ENCODE measurements at places on chromosomes 3 and 15.

GRCh38 chr3:29899021-29899420 lies 618.1 kb downstream of the RBMS3 start:
- DNase-seq = no peak

DNA sequence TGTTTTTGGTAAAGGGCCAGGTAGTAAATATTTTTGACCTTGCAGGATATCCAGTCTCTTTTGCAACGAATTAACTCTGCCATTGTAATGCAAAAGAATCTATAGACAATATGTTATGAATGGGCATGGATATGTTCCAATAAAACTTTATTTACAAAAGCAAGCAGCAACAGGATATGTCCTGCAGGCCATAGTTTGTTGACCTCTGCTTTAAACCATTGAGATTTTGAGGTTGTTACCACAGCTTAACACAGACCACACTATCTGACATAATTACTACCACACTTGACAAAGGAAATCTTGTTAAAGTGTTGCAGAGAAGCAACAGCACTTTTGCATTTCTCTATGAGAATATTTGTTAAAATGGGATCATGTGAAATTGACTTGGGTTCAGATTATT lies 349.3 kb downstream of the ERC2 start:
- DNase-seq = no peak

- DNase-seq = no peak
Observed at GRCh38 chr3:40713795-40714194, 189.0 kb downstream of the ZNF621 start.

- no peak for DNase-seq
Observed at GRCh38 chr3:138441742-138442141, 7.3 kb downstream of the ESYT3 start.

- DNase-seq = no peak
Observed at GRCh38 chr3:61237858-61238257, 13.4 kb downstream of the FHIT start.

- no peak for DNase-seq
Observed at GRCh38 chr3:148911592-148911991, 46.5 kb downstream of the CPA3 start.

DNA sequence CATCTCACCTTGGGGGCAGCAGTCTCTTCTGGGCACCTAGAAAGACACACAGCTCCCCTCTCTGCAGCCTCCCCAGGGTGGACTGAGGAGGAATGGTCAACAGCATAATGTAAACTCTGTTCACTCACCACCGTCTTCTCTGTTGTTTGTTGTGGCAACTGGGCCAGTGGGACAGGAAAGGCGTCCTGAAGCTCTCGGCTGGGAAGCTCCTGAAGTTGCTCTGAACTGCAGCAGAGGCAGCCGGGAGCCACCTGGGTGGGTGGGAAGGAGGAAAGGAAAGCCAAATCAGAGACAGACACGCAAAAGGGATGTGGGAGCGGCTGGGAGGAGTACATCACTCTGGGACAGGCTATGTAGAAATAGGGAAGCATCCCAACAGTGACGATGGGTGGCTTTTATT lies 52.7 kb downstream of the MYLK start:
- no peak for DNase-seq

GRCh38 chr15:94052711-94053110 lies 178.7 kb upstream of the MCTP2 start:
- no peak for DNase-seq

DNA sequence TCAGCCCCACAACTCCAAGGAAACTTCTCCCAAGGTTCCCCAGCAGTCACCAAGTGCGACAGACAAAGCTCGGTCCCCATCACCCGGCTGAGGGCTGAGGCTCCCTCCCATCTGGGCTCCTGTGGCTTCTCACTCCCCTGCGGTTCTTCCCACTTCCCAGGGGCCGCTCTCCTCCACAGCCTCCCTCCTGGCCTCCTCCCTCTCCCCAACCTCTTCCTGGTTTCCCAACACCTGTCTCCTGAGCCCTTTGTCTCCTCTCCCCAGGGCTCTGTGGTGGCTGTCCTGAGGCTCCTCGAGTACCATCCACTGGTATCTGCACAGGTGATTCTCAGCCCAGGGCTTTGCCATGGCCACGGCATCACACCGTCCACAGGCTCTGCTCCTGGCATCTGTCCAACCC lies 113.2 kb upstream of the NSMCE3 start:
- no peak for DNase-seq

DNA sequence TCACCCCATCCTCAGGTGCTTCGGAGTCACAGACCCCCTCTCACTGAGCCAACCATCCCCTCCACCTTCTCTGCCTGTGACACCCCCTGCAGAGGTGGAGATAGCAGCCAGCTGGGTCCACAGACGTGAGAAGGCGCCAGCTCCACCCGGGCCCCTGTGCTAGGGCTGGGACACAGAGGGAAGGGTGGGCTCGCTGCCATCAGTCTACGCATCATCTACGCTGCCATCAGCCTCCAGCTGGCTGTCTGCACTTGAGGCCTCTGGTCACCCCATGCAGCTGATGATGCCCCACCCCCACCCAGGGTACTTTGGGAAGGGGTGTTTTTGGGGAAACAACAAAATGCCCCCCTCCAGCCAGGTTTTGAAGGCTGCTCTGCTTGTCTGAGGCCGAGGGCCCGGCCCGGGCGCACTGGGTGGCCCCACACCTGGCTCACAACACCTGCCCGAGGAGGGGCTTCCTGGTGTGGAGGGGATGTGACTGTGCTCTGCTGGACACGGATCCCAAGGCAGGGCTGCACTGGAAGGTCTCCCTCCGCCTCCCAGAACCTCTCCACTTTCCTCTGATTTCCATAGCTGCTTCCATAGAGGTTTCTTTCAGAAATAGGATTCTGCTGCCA lies 163.4 kb upstream of the IQSEC1 start:
- DNase-seq = no peak

DNA sequence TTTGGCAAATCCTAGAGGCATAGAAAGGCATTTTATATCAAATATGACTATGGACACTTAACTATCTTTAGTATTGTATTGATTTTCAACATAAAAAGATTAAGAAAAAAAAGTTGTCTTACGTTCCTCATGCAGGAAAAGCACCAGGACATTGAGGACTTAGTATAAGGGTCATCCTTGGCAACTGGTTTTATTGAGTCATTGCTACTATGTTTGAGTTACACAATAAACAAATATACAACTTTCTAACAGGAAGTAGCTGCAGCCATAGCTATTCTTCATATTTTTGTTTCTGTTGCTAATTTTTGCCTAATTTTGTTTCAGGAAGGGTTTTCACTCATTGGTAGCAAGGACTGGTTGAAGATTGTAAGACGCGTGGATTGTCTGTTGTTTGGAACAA lies 93.0 kb downstream of the NPTN start:
- no peak for DNase-seq

- no peak for DNase-seq
Observed at GRCh38 chr15:43511012-43511885, 6.2 kb upstream of the MAP1A start.

DNA sequence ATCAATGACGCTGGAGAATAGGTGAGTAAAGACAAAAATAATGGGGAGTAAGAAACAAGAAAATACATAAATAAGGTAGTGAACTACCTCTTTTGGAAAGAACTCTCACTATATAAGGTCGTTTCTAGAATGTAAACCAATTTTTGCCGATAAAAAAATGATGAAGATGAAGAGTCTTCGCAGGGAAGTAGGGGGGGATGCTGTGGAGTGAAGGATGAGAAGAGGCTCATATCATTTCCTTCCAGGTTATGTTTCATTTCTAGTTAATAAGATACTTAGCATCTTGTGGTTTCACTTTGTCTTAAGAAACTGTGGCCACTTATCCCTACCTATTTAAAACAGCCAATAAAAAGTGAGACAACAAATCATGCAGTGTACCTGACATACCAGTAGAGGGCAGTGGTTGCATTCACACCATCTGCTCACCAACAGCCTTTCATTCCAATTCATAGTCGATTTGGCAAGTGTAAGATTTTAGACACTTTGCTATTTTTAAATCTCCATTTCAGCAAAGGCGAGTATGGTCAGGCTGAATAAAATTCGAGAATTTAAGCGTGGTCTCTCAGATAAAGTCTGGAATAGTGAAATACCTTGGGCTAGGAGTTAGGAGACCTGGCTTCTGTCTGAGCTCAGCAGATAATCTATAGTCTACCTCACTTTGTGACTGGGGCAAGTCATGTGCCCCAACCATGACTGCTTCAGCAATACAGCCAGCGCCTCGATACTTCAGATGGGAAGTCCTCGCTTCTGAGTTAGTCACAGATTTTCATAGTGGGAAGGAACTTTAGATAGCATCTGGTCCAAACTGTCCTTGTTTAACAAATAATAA lies 28.9 kb upstream of the ICE2 start:
- no peak for DNase-seq

DNA sequence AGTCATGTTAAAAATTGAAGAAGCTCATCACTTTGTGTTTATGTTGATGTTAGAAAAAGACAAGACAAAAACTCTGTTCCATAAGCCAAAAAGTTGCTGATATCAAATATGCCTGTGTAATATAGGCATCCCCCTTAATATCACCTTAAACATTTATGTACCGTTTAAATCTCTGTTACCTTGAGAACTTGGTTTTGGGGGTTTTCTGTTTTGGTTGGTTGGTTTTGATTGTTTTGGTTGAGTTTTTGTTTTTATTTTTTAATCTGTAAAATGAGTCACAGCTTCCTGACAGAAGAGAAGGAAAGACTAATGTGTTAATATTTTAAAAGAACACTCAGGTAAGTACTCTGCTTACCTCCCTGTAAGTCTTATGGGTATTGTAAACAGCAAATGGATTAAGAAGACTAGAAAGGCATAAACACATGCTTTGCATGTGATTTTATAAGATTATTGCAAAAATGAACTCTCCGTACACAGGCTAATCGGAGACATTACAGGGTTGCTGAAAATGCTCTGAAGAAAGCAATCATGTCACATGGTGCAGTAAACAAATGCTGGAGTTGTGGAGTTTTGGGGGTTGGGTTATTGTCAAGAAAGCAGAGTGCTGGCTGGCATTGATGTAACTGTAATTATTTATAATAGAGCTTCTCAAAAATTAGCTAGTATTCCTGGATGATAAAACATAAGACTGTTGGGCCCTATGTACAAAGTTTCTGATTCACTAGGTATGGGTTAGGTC lies 69.5 kb upstream of the MBNL1 start:
- DNase-seq = no peak

DNA sequence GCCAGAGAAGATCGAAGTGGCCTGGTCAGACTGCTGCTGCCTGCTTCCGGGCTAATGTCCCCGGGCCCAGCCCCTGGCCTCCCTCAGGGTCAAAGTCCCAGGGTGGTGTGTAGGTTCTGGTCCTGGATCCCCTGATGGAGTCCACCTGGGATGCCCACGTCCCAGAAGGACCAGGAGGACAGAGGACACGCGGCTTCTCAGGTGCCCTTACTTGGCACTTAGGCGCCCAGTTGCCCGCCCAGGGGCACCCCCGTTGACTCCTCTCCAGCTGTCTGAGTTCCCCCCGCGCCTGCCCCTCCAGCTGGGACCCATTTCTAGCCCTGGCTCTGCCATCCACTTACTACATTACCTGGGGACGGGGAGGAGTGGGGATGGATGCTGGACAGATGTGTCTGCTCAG lies 44.6 kb downstream of the LINGO1 start:
- DNase-seq = no peak

DNA sequence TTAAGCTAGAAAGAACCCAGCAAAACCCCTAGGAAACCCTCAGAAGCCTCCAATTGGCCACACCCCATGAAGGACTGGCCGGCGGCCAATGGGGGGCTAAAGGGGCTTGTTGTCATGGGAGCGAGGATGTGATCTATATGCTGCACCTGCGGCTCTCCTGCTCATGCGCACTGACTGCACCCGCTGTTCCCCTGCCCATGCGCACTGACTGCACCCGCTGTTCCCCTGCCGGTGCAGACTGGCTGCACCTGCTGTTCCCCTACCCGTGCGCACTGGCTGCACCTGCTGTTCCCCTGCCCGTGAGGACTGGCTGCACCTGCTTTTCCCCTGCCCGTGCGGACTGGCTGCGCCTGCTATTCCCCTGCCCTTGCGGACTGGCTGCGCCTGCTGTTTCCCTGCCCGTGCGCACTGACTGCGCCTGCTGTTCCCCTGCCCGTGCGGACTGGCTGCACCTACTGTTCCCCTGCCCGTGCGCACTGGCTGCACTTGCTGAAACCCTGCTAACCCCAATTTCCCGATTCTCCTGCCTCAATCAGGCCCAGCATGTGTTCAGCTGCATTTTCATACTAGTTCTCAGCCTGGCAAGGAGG lies 16.8 kb upstream of the MCCC1 start:
- DNase-seq = peak; percentile 5

DNA sequence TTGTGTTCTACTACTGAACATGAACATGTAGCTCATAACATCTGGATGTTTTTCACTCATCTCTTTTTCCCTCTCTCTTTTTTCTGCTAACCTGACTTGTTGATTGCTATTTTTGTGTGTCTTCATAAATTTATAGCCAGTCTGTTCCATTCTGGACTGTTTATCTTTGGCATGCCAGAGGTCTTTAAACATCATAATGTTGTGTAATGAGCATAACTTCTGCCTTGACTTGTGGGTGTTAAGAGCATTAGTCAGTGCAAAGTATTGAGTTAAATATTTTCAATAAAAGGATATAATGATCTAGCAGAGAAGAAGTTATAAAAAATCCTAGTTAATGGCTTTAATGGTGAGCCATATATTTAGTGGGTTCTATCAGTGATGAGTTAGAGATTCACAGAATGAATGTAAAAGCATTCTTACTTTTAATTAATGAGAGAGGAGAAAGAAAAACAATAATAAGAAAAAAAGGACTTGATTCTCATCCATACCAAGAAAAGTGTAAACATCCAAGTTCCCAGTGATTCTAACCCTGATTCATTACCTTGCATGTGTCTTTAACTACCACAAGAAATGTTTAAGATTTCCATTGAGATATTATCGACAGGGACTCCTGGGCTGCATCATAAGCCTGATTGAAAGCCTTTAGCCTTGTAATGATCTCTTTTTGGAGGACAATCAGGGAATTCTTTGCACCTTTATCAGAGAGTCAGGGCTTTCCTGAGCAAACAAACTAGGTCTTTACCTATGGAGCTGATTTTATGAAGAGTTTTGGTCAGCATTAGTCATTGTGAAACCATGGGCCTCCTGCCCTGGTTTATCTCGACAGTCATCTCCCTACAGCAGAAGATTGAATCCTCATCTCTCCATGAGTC lies 22.9 kb downstream of the MITF start:
- no peak for DNase-seq

GRCh38 chr3:183411216-183411922 lies 17.1 kb downstream of the MCF2L2 start:
- DNase-seq = no peak

- no peak for DNase-seq
Observed at GRCh38 chr3:120438665-120439370, 12.0 kb downstream of the FSTL1 start.

GRCh38 chr15:64861331-64861730 lies 19.6 kb downstream of the PLEKHO2 start:
- DNase-seq = no peak

- DNase-seq = no peak
Observed at GRCh38 chr3:138513090-138513843, 78.9 kb downstream of the ESYT3 start.

- no peak for DNase-seq
Observed at GRCh38 chr15:29904757-29905417, 82.6 kb upstream of the TJP1 start.

All from stimulated activated CD8-positive, alpha-beta memory T cell treated with anti-CD3 and anti-CD28 coated beads, Interleukin-4, amount 100 ng/mL, for 4 hours (primary cell).